Stimulated activated CD8-positive, alpha-beta memory T cell treated with anti-CD3 and anti-CD28 coated beads, Interleukin-4, amount 100 ng/mL, for 24 hours (primary cell): ENCODE measurements at places on chromosomes 11 and 22.

GRCh38 chr11:107307991-107308390 lies 149.6 kb downstream of the CWF19L2 start:
- DNase-seq, result no peak

GRCh38 chr22:36281781-36282327 lies 28.9 kb downstream of the APOL1 start:
- no peak for DNase-seq

GRCh38 chr11:14471127-14471526 lies 28.5 kb downstream of the COPB1 start:
- no peak for DNase-seq

DNA sequence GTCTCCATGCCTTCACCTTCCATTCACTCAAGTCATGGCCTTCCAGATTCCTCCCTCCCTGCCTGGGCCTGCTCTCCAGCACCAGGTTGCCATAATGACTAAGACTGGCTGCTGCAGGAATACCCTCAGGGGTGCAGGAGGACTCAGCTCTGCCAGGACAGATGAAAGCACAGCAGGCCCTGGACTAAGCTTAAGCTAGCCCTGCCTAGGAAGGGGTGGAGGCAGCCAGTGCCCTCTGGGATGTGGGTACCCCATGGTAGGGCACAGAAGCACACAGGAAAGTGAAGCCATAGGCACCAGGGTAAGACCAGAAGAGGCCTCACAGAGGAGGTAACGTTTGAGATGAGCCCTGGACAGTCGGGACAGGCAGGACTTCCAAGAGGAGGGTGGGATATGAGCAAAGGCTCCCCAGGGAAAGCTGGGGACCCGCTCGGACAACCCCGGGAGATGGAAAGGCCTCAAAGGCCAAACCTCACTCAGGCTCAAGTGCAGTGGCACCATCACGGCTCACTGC lies 3.0 kb upstream of the RIN1 start:
- DNase-seq, result no peak

DNA sequence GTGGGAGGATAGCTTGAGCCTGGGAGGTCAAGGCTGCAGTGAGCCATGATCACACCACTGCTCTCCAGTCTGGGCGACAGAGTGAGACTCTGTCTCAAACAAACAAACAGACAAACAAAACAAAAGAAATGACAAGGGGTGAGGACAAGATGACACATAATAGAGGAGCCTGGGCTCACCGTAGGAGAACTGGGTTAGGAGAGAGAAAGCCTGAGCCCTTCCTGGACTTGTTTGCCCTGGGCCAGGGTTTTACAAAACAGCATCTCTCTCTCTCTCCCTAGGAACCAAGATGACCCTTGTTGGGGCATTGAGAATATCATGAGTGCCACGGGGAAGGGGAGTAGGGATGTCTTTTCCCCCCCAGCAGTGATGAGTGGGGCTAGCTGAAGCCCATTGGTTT lies 15.7 kb downstream of the ROBO3 start:
- no peak for DNase-seq

GRCh38 chr22:22836635-22837034 lies 51.0 kb upstream of the IGLL5 start:
- no peak for DNase-seq

GRCh38 chr11:69912911-69913451 lies 93.8 kb upstream of the FGF3 start:
- DNase-seq, result no peak

DNA sequence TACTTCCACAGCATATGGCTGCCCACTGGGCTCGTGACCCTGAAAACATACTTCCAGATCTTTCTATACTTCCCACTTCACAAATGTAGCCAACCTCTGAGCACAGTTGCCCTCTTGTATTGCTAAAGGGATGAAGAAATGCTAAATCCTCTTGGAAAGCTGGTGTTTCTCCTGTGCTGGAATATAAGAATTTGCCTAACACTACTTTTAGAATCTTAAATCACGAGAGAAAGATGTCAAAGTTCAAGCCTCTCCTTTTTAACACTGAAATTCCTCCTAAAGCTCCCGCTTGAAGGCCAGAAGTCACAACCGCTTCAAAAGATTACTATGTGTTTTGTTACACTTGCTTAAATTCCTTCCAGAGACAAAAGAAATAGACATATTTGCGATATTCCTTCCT lies 21.9 kb downstream of the MAML2 start:
- DNase-seq, result no peak
